Hematopoietic multipotent progenitor cell (in vitro differentiated cells): ENCODE measurements at places on chromosomes 16 and 17.
A peak's percentile ranks its signal among the peaks of the same experiment; 100 is the strongest.

- peak; percentile 30 for DNase-seq
These were observed 11.8 kb downstream of the RFFL start for GRCh38 chr17:35051579-35052240.

- peak; percentile 62 for DNase-seq
These were observed 18.3 kb downstream of the IL4R start for GRCh38 chr16:27332105-27332504.

DNA sequence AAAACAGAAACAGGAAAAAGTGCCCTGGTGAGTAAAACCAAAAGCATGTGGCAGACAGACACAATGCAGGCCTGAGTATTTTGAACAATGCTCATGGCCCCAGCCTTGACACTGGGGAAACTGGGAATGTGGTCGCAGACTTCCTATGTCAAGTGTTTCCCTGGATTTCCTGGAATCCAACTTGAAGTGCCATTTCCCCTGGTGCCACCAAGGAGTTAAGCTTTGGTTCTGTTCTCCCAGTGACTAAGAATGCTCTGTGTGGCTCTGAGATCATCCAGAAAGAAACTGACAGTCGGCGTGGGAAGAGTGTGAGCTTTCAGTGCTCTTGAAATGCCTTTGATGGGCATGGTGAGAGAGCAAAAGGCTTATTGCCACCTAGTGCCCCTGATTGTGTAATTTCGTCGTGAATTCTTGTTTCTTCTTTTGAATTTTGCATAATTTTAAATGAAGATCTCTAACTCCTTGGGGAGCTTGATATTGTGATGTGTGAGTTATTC, 96.0 kb downstream of the YPEL2 start:
- DNase-seq: no peak

GRCh38 chr16:63625126-63625525, 1496.7 kb downstream of the CDH11 start:
- DNase-seq: no peak

GRCh38 chr17:75031972-75032719, 14.6 kb downstream of the ATP5PD start:
- DNase-seq: peak; percentile 81

GRCh38 chr16:48999508-48999907, 282.1 kb downstream of the CBLN1 start:
- no peak for DNase-seq

DNA sequence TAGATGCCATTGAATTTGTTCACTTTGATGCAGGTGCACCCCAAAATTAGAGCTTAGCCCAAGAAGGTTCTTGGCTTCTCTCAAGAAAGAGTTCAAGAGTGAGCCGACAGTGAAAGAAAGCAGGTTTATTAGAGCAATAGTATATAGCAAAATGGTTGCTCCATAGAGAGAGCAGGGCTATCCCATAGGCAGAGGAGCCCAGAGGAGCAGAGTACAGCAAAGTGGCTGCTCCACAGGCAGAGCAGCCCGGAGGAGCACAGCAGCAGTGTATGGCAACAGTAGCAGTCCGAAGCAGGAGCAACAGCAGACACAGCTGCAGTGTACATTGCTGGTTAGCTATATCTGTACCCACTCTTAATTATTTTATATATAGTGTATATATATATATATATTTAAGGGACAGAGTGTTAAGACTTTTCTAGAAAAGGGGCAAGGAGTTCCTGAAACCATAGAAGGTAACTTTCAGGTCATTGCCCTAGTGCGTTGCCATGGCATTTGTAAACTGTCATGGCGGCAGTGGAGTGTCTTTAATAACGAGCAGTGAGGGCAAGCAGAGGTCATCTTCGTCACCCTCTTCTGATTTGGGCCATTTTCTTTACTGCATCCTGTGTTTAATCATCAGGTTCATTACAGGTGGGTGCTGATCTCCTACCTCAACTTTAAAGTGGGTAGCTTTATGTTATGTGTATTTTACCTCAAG, 222.7 kb downstream of the CYB561 start:
- no peak for DNase-seq

GRCh38 chr17:78010759-78011158, 52.3 kb downstream of the TNRC6C start:
- no peak for DNase-seq

GRCh38 chr17:6752068-6752909, 3.6 kb upstream of the XAF1 start:
- DNase-seq: no peak

DNA sequence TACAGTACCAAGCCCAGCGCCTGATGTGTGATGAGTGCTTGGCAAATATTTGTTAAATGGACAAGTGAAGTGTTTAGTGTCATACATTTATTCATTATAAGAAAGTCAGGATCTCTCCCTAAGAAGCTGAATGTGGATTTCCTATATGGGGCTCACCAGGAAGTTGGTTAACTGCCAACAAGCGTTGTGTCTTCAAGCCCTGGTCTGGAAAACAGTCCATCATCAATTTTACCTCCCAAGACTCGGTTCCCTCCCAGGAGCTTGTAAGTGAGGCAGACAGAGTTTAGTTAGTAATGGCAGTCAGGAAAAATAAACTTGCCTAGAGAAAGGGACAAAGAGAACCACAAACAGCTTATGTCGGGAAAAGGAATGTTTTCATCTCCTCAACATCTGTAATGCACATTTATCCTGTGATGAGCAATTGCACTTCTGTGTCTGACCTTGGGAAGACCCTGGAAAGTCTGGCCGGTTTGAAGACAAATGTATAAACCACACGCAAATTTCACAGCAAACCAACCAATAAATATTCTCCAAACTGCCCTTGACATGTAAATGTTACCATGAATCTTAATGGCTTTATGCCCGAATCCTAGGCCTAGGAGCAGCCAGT, 28.3 kb downstream of the C16orf95 start:
- DNase-seq: no peak

- no peak for DNase-seq
These were observed 127.9 kb upstream of the CDH11 start for GRCh38 chr16:65249768-65250167.

DNA sequence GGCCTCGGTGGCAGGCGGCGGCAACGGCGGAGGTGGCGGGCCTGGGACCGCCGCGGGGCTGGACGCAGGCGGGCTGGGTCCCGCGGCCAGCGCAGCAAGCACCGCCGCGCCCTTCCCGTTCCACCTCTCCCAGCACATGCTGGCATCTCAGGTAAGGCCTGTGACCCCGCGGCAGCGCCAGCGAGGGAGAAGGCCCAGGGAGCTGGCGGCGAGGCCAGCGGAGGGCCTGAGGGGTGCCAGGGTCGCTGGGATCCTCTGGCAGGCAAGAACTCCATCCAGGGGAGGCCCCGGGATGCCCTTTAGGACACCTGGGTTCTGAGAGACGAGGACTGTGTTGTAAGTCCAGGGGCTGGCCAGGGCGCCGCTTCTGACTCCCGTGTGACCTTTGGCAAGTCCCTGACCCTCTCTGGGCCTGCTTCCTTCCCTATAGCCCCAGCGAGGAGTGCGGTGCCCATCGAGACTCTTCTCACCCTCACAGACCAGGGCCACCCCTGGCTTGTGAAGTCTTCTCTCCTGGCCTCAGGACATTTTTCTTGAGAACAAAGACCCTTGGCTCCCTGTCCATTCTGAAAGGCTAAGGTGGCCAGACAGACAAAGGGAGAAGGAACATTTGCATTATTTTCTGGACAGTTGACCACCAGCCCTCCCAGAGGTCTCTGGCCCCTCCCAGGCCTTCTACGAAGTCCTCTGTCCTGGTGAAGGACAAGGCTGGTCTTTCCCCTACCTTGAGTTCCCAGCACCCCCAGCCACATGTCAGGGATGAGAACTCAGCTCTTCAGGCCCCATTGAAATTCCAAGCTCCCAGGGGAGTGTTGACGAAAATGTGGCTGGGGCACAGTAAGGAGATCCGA, 6.3 kb downstream of the TBX2 start:
- DNase-seq: no peak

DNA sequence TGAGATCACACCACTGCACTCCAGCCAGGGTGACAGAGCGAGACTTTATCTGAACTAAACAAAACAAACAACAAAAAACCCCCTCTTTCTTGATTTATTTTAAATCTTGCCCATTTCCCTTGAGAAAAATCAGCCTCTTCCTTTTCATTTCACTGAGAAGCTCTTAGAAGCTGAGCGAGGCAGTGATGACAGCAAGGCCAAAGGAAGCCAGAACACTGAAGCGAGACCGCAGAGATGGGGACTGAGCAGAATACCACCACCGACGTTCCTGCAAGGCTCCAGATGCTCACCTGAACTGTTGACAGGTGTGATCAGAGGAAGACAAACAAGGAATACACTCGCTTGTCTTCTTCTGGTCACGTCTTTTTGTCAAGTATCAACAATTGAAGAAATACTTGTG, 30.5 kb upstream of the IRF8 start:
- DNase-seq: no peak

DNA sequence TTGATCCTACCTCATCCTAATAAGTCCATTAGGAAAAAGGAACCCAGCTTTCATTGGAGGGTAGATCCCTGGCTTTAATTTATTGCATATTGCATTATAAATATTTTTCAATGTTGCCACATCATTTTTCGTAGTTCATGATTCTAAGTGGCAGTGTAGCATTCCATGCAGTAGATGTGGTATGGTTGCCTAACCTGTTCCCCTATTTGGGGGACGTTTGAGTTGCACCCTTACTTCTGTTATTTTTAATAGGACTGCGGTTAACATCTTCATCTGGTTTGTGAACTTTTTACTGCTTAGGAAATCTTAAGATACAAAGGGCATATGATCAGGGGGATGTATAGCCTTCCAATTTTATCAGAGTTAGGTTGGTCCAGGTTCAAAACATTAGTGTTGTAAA, 5.4 kb downstream of the SCPEP1 start:
- no peak for DNase-seq

GRCh38 chr17:14737984-14738651, 437.2 kb downstream of the HS3ST3B1 start:
- DNase-seq: no peak

DNA sequence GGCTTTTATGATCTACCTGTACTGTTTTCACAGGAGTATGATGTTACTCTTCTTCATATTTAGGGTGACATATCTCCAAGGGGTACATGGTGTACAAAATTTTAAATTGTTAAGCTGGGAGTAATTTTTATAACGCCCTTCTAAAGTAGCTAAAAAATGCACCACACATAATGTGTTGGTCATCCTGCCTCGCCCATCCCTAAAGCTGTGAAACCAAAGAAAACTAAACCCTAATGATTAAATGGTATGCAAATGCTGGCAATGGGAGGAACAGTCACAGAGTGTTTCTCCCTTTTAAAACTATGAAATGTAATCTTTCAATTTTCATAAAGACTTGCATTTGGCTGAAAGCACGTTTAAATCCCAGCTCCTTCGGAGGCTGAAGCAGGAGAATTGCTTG, 2.0 kb upstream of the KRT24 start:
- DNase-seq: no peak

DNA sequence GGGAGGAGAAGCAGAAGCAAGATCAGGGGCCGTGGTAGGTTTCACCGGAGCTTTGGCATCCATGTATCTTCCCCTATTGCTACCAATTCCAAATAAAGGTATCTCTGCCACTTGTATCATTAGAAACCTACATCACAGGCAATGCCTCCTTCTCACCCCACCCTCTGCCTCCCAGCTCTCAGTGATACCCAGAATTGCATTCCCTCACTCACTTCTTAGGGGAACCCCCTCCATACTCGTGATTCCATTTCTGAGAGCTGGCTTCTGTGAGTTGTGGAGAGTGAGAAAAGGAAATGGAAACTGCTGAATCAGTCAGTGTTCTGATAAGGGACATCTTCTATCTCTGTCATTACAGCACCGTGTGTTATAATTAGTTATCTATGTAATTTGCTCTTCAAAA, 2.3 kb upstream of the CCL3 start:
- no peak for DNase-seq

DNA sequence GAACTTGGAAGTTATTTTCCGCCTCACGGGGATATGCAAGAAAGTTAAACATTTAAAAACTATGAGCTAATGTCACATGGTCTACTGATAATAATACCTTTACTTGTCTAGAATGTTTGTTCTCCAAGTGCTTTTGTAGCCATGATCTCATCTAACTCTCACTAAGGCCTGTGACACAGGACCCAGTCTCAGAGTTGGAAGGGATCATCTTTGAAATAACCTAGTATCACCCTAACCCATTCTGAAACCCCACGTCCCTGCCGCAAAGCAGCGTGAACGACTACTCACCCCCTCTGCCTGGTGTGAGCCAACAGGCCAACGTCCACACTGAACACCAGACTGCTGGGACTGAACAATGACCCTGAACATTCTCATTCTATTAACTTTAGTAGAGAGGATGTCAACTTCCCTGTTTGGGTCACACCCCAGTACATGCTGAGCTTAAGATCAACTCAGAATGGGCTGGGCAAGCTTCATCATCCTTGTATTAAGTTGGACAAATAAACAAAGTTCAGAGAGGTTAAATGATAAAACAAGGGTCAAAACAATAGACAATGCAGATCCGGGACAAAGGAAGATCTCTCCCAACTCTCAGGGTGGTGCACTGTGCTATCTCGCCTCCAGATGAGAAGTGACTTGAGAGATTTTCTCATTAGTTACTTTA, 54.8 kb upstream of the BCAR1 start:
- no peak for DNase-seq

DNA sequence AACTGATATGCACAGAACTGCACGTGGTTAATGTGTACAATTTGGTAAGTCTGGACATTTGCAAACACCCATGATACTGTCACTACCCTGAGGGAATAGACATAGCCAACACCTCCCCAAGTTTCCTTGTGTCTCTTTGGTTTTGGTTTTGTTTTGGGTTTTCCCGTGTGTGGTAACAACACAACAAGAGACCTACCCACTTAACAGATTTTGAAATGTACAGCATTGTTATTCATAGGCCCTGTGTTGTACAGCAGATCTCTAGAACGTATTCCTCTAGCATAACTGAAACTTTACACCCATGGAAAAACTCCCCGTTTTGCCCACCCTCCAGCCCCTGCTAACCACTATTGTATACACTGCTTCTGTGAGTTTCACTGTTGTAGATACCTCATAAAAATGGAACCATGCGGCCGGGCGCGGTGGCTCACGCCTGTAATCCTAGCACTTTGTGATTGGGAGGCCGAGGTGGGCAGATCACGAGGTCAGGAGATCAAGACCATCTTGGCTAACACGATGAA, 76.3 kb upstream of the TBC1D3K start:
- DNase-seq: no peak

GRCh38 chr16:85172455-85173145, 60.3 kb upstream of the CIBAR2 start:
- DNase-seq: peak; percentile 58

DNA sequence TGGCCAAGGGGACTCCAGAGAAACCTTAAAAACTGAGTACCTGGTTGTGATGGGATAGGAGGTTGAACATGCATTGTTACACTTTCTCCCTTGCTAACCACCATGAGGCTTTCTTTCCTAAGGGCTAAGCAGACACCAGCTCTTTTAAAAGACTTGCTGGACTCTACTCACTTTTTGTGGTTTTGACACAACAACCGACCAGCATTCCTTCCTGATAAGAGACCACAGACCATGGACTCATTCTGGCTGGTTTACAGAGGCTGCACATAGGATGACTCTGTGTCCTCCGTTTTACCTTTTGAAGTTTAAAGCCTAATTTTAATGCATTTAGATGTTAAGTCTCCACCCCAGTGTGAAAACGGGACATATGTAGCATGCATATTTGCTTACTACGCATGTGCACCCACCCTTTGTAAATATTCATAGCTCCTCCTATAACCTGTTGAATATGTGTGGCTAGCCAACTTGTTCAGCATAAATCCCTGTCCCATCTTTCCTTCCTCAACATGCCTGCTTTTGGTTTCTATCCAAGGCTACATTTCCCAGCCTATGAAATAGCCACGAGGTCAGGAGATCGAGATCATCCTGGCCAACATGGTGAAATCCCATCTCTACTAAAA, 475.9 kb downstream of the GRIN2A start:
- no peak for DNase-seq

- DNase-seq: no peak
These were observed 16.7 kb downstream of the NGFR start for GRCh38 chr17:49511810-49512209.
